ENCODE measurements at places on chromosomes 13 and 19.

- DNase-seq, result no peak
These were observed 23.0 kb upstream of the IRS2 start for GRCh38 chr13:109809216-109809932.

DNA sequence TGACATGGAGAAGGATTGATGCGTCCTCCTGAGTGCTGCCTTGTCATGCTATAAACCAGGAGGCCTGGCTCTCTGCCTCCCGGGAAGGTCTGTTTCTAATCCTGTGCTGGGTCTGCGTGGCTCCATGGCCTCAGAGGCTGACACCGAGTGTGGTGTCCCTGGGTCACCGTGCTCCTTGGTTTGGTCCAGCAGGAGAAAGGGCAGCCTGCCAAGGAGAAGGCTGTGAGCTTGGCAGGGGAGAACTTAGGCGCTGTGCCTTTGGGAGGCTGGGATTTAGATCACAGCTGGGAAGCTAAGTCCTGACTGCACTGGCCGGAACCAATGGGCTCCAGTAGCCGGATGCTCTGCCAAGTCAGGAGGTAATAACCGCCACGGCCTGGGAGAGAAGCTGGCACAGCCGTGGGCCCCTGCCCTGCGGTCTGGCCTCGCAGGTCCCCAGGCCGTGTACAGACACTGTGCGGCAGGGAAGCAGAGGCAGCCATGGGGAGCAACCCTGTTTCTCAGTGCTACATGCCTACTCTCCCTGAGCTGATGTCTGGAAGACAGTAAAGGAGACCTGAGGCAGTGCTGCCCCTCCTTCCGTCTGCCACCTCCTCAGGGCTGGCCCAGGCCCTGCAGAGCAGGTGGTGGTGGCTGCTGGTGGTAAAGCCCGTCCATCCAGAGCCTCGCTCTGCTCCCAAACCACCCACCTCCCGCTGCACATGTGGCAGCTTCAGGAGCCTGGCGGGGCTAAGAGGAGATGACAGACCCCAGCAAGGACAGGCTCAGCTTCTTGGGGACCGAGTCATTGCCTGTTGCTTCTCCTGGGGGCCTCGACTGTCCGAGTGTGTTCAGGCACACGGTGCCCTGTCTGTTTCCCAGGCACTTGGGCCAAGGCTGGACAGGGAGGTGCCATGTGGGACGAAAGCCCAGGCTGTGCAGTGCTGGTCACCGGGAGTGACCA, 44.9 kb downstream of the C13orf46 start:
- no peak for DNase-seq

GRCh38 chr13:107834717-107835116, 380.6 kb downstream of the LIG4 start:
- DNase-seq, result no peak

- no peak for DNase-seq
These were observed 23.3 kb downstream of the ZNF787 start for GRCh38 chr19:56097776-56098175.

DNA sequence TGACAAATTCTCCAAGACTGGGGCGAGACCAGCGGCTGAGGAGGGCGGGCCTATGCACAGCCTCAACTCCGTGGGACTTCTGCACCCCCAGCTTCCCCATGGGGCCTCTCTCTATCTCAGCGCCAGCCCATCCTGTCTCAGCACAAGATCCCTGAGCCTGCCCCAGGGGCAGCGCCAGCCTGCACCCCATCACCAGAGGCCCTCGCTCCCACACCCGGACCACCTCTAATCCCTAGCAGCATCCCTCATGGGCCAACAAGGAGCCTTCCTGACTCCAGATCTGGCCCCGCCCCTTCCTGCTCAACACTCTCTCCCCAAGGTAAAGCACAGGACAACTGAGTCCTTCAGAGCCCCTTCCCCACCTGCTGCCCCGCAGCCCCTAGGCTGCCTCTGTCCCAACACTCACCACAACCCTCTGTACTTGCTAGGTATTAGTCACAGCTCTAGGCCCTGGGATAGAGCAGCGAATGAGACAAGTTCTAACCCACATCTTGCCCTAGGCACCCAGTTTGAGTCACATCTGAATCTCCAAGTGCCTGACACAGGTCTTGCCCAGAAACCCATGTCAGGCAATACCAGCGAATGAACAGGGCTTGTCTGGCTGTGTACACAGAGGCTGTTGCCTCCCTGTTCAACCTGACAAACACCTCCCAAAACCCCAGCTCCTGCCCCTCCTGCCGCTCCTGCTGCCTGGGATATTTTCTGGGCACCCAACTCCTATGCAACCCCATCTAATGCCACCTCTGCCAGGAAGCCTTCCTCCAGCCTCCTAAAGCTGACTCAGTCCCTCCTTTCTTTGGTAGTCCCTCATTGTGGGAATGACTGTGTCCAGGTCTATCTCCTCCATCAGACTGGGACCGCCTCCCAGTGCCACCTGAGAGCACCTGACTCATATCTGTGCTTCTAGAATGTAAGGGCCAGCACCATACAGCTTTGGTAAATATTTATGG, 18.6 kb downstream of the GRIK5 start:
- DNase-seq, result no peak

DNA sequence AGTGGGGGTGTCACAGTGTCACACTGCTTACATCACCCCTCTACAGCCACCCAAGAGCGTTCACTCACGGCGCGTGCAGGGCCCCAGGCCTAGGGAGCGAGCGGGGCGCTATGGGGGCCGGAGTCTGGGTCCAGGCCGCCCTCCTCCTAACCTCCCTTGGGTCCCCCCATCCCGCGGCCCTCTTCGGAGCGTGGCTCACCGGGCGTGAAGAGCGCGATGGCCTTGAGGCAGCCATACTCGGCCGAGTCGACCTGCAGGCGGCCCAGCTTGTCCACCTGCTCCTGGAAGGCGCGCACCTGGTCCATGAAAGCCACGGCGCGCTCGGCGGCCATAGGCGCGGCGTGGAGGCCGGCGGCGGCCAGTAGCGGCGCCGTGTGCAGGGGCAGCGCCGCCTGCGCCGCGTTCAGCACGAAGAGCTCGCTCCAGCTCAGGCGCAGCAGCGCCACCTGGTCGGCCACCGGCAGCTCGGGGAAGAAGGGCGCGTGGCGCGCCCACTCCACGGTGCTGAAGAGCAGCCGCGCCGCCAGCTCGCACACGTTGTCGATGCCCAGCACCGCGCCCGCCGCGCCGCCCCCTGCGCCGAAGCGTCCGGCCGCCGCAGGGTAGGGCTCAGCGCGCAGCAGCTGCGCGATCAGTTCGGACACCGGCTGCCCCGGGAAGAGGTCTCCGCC, 9.4 kb downstream of the OCEL1 start:
- peak; percentile 57 for DNase-seq

DNA sequence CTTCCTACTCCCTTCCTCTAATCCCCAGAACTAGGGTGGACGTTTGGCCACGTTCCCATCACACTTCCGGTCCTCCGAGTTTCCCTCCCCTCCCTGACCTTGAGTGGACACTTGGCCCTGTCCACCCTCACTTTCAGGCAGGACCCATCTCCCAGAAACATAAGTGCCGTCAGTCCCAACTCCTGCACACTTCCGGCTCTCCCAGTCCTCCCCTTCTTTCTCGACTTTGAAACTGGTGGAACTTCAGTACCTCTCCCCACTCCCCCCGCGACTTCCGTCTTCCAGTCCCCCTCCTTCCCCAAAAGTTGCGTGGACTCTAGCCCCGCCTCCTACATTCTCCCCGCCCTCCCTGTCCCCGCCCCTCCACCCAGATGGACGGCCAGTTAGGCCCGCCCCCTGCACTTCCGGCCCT, 278 bp upstream of the ZNF274 start:
- no peak for DNase-seq

GRCh38 chr13:107079423-107080049, 511.6 kb upstream of the ARGLU1 start:
- no peak for DNase-seq

DNA sequence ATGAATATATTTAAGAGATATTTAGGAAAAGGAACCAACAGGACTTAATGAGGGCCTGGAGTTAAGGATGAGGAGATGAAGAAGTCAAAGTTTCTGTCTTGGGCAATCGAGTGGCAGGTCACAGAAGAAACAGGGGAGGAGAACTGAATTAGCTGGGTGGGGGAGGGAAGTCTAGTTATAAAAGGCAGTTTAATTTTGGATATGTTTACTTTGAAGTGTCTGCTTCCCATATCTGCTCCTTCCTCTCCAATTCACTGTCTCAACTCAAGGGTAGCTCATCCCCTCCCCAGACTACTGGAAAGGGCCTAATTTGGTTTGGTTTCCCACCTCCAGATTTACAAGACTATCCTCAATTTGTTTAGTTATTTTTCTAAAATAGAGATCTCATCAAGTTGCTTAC, 195.9 kb downstream of the VWA8 start:
- no peak for DNase-seq

DNA sequence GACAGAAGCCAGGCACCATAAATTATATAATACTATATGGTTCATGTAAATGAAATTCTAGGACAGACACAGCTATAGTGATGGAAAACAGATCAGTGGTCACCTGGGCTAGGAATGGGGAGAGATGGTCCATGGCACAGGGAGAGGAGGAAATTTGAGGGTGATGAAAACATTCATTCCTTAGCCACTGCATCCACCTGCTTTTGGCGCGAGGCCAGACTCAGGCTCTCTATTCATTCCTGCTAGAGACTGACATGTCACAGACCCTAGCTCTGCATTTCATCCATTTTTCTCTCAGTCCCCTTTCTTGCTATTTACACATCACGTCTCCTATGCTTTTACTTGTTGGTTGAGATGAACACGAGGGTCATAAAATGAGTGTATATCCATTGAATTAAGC, 628.3 kb upstream of the SLC10A2 start:
- DNase-seq, result no peak

GRCh38 chr13:60351326-60351725, 45.7 kb upstream of the TDRD3 start:
- DNase-seq, result no peak

DNA sequence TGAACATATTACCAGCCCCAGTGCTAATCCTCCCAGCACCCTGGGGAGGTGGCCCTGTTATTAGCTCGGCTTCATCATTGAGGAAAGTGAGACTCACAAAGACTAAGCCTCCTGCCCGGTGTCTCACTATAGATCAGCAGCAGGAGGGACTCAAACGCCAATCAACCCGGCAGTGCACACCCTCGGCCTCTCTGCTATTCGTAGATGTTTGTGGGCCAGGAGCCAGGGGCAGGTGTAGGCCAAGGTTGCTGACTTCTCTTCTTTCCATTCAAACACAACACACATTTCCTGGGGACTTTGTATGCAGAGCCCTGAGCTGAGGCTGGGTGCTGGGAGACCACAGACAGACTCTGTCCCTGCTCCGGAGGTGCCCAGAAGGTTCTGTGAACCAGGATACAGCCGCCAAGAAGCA, 9.4 kb upstream of the SBK3 start:
- DNase-seq, result no peak

DNA sequence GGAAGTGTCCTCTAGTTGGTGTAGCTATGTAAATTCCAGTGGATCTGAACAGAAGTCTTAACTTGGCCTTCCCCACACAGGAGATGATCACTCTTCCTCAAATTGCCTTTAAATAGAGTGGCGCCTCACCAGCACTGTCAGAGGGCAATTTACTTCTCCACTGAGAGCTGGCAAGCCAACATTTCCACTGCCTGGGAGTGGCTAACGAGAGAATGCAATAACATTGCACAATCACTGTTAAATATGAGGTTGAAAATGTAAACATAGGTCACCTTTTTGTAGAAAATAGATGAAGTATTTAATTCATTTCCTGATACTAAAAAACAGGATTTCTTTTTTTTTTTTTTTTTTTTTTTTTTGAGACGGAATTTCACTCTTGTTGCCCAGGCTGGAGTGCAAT, 55.4 kb upstream of the UBL3 start:
- peak; percentile 39 for DNase-seq

- DNase-seq, result no peak
These were observed 9.2 kb upstream of the CLIP3 start for GRCh38 chr19:36041831-36042230.

DNA sequence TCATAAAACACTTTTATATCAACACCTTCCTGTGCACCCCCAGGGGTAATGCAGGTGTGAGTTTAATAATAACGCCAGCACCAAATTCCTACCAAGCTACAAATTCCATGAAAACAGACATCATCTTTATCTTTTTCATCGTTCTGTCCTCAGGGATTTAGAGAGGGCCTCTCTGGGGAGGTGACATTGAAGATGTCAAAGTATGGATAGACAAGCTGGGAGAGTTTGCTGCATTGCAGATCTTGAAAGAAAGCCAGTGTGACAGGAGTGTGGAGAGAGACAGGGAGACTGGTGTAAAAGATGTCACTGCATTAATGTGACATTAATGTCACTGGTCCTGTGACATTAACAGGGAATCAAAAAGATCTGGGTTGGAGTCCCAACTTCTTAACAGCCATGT, 10.1 kb downstream of the CACNG6 start:
- no peak for DNase-seq

GRCh38 chr19:16133818-16134217, 9.7 kb upstream of the HSH2D start:
- DNase-seq, result no peak

DNA sequence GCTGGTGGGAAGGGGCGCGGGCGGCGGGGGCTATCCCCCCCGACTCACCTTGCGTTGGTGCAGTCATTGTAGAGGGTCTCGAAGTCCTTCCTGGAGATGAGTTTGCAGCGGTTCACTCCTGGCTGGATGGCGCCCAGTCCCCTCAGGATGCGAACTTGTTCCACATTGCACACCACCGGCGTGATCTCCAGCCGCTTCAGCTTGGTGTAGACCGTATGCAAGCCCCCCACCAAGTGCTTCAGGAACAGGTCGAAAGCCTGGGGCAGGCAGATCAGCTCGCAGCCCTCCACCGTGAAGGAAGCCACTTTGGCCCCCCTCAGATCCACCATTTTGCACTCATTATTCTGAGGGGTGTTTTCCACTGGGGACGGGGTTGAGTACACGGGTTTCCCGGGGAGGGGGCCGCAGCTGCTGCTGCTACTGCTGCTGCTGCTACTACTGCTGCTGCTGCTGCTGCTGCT, 1.1 kb downstream of the DACH1 start:
- no peak for DNase-seq

DNA sequence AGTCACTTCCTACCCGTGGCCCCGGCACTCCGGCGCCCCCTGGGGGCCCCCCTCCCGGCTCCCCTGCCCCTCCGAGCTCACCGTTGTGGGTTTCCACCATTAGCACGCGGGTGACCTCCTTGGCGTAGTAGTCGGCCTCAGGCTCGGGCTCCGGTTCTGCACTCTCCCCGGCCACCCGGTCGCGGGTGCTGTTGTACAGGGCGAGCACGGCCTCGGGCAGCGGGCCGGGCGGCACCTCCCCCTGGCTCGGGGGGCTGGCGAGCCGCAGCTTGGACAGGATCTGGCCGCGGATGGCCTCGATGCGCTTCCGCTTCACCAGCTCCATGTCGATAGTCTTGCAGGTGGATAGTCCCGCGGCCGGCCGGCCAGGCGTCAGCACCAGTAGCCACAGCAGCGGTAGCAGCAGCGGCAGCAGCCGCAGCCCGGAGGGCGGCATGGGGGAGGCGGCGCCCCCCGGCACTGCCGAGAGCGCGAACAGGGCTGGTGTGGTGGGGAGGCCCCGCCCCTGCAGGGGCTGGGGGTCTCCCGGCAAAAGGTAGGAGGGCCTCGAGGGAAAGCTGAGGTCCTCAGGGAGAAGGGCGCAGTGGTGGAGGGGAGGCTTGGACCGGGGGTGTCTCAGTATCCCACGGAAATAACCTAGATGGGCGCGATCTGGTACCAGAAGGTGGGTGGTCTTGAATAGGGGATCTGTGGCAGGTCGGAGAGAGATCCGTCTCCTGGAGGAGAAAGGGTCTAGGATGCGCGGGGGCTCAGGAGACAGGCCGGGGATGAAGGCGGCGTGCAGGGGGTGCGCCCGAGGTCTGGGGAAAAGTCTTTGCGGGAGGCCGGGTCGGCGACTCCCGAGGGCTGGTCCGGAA, 885 bp downstream of the TGFB1 start:
- DNase-seq, result peak; percentile 54
